Kidney (tissue), 22 donors: ENCODE measurements at places on chromosomes 16 and 17.

GRCh38 chr17:962670-963069, 16.9 kb downstream of the NXN start:
- DNase-seq = peak; percentile 22

DNA sequence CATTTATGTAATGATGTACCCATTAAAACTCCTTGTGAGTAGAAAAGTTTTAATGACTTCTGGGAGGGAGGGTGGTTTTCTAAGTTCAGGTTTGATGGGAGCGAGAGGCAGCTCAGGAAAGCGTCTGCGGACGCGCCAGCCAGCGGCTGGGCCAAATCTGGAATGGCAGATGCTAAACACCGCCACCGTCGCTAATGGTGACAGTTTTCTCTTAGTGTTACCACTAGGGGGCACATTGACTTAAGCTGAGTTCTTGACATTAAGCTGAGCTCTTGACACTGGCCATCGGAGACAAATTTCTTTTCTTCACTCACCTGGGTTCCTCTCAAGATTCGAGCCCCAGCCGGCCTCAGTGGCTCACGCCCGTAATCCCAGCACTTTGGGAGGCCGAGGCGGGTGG, 6.7 kb downstream of the TRPV1 start:
- no peak for DNase-seq

DNA sequence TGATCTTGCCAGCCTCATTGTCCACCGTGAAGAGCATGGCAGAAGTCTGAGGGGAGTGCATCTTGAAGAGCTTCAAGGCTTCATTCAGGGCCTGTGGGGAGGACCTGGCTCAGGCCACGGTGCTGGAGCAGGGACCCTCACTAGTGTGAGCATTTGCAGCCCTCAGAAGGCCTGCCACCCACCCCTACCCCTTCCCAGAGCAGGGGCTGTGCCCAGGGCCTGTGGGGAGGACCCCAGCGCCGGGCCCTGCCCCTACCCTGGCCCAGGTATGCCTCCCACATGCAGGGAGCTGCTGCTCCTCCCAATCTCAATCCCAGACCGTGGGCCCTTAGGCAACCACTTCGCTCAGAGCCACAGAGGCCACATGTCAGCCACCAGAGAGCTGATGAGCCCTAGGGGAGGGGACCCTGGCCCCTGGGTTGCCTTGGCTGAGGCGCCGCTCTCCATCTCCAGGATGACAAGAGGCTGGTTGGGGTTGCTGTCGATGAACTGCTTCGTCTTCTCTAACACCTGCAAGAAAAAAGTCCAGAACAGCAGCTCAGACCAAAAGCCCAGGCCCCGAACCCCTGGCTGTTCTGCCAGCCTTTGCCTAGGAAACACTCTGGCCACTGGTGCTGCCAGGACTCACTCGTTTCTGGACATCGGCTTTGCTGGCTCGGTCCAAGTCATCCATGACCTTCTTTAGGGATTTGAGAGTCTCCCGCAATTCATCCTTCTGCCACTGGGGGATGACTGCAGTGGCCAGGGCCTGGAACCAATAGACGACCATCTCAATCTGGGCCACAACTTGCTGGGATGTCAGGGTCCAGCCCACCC, 1.8 kb upstream of the EXOSC6 start:
- DNase-seq = peak; percentile 30

- DNase-seq = no peak
These were observed 15.0 kb downstream of the NSMCE1 start for GRCh38 chr16:27253526-27253930.

DNA sequence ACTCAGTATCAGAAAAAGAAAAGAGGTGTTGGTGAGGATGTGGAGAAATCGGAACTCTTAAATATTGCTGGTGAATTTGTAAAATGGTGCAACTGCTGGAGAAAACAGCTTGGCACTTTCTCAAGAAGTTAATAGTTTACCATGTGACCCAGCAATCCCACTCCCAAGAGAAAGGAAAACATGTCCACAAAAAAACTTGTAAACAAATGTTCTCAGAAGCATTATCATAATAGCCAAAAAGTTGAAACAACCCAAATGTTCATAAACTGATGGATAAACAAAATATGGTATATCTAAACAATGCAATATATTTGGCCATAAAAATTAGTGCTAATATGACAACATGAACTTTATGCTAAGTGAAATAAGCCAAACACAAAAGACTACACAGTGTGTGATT, 2.6 kb upstream of the MAPK7 start:
- no peak for DNase-seq

DNA sequence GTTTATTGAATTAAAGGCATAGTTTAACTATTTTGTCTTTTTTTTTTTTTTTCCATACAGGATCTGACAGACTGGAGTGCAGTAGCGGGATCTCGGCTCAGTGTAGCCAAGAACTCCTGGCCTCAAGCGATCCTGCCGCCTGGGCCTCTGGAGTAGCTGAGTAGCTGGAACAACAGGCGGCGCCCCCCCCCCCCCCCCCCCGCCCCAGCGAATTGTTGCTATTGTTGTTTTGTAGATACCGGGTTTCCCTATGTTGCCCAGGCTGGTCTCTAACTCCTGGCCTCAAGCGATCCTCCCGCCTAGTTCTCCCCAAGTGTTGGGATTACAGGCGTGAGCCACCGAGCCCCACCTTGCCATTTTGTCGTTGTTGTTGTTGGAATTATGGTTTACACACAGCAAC, 1.3 kb upstream of the CENPV start:
- DNase-seq = no peak

- DNase-seq = peak; percentile 94
These were observed 6.2 kb upstream of the SLC7A6 start for GRCh38 chr16:68257906-68258800.

- DNase-seq = no peak
These were observed 94.4 kb downstream of the AATF start for GRCh38 chr17:37043201-37043600.

DNA sequence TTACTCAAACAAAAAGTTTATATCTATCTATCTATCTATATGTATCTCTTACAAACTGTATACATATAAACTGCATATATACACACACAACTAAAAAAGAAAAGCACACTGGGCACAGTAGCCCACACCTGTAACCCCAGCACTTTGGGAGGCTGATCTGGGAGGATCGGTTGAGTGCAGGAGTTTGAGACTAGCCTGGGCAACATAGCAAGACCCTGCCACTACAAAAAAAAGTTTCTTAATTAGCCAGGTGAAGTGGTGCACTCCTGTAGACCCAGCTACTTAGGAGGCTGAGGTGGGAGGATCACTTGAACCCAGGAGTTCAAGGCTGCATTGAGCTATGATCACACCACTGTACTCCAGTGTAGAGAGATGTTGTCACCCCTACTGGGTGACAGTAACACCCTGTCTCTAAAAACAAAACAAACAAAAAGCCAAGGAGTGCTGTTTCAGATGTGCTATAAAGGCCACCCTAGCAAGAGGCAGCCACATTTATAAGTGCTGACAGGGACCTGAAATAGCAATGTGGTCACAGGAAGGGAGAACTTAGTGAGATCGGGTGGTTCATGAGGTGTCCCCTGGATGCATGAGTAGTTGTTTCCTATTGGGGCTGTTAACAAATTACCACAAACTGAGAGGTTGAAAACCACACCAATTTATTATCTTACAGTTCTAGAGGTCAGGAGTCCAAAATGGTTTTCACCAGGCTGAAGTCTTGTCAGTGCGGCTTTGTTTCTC, 4.8 kb downstream of the CD2BP2 start:
- no peak for DNase-seq

GRCh38 chr16:25192096-25192495, 24.7 kb upstream of the AQP8 start:
- peak; percentile 20 for DNase-seq

GRCh38 chr17:73956595-73957465, 246.6 kb upstream of the RPL38 start:
- DNase-seq = peak; percentile 78

DNA sequence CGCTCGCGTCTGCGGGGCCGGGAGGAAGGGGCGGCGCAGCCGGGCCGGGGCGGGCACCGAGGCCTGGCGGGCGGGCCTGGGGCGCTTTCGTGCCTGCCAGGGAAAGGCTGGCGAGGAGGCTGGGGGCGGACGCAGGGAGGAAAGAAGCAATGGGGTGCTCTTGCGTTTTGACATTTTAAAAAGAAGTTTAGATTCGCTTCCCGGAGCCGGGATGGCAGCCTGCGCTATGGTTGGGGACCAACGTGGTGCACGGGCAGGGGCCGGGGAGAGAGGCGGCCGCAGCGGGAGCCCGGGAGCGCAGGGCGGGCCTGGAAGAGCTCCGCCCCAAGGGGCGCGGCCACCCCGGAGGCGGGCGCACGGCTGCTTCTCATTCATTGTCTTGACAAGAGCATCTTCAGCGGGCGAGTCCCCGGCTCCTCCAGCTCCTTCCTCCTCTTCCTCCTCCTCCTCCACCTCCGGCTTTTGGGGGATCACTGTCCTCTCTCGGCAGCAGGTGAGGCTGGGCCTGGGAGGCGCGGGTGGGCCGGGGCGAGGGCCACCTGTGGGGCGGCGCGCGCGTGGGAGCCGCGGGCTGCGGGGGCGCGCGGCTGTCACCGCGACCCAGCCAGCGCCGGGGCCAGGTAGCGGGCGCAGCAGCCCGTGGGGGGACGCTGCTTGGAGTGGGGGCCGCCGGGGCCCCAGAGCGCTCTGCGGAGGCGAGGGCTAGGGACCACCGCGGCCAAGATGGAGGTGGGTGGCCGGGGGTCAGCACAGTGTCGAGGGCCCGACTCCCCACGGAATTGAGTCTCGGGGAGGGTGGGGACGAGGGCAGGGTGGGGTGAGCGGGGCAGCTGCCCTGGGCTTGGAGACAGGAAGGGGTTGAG, at the start of gene CORO1A:
TSS of gene CORO1A (plus strand) at position 370 of the 863 bp plus-strand sequence. CDS start 1,608 bp downstream, outside the sequence.
- peak; percentile 93 for DNase-seq

DNA sequence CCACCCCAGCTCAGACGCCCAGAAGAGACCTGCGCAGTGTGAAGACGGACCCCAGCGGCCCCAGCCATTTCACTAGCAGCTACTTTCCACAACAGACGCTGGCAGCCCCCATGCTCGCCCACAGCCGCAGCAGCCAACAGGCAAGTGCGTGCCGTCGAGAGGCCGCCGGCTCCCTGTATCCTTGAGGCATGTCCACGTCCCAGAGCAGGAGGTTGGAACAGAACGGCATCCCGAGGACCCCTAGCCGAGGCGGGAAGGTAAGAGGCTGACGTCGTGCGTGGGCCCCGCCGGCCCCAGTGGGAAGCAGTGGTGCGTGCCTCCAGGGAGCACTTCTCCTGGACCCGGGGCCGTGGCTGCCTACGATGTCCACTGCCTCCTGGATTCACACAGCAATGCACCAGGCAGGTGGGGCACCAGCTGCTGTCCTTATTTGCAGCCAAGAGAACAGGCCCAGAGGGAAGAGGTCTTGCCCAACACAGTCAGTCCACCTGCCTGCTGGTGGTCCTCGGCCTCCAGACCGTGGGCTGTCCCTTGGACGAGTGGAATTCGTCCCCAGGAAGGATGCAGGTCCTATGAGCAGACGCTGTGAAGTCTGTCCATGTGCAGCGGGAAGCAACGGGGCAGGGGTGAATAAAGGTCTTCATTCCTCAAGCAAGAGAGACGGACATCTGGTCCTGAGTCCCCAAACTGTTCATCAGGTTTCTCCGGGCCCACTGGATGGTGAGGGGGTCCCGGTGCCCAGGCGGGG, 38.5 kb downstream of the SLC7A5 start:
- no peak for DNase-seq

DNA sequence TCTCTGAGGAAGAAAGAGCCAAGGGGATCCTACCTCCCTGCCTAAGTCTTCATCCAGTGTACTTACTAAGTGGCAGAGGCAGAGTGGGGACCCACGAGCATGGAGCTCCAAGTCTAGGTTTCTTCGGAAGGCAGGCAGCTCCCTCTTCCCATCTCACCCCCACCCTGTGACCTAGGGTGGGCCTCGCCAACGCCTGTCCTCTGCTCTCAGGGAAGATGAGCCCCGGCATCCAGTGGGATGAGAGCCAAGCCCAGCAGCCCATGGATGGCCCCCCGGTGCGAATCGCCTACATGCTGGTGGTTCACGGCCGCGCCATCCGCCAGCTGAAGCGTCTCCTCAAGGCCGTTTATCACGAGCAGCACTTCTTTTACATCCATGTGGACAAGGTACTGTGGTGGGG, 8.3 kb downstream of the XYLT2 start:
- DNase-seq = no peak

DNA sequence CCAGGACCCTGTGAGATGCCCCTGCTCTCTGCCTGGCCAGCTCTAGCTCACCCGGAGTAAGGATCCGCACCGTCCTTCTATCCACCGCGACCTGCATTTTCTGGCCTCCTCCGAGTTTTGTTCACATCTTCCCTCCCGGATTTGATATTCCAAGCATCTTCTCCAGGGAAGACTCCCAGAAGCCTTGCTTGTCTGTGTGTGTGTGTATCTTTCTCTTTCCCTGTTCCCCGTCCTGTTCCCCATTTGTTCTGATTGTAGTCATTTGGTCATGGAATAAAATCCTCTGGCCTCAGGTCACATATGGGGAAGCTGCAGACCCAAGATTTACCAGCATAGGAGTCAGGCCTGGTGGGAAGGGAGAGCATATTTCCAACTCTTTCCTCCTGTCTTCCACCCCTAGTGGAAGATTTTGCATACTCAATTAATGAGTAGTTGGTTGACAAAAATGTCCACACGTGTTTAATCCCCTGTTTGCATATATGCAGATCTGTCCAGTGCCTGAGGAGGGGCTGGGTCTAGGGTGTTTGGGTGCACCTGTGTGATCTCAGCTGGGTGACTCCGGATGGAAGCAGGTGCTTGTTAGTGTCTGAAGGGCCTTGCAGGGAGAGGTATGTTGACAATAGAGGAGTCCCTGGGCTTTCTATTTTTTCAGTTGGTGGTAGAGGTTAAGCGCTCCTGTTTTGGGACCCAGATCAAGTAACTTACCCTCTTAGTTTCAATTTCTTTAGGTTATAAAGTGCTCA, 1.9 kb downstream of the PRAC1 start:
- DNase-seq = no peak

GRCh38 chr16:86640265-86640843, 62.0 kb downstream of the FOXL1 start:
- no peak for DNase-seq

- no peak for DNase-seq
These were observed 27.9 kb downstream of the NARF start for GRCh38 chr17:82486231-82487094.

DNA sequence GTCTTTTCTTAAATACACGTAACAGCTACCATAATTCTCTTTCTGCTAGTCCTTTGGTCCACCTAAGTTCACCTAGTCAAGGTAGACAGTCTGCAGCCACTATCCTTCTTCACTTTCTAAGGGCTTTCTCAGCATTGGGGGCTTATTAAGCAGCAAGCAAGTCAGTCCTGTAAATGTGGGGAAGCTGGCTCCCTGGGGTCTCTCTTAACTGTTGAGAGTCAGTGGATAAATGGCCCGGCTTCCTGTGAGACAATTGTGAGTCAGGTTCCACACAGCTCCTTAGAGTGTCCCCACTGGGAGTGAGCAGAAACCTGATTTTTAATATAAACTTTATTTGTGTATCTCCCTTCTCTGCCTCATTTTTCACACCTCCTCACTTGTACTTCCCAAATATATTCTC, 132.1 kb downstream of the CDH13 start:
- DNase-seq = no peak
